ENCODE measurements at places on chromosomes 7 and 10.

- DNase-seq, result no peak
Measured at GRCh38 chr10:119454316-119454715, 88.2 kb downstream of the RGS10 start.

- no peak for DNase-seq
Measured at GRCh38 chr10:79129361-79129997, 60.7 kb downstream of the ZMIZ1 start.

DNA sequence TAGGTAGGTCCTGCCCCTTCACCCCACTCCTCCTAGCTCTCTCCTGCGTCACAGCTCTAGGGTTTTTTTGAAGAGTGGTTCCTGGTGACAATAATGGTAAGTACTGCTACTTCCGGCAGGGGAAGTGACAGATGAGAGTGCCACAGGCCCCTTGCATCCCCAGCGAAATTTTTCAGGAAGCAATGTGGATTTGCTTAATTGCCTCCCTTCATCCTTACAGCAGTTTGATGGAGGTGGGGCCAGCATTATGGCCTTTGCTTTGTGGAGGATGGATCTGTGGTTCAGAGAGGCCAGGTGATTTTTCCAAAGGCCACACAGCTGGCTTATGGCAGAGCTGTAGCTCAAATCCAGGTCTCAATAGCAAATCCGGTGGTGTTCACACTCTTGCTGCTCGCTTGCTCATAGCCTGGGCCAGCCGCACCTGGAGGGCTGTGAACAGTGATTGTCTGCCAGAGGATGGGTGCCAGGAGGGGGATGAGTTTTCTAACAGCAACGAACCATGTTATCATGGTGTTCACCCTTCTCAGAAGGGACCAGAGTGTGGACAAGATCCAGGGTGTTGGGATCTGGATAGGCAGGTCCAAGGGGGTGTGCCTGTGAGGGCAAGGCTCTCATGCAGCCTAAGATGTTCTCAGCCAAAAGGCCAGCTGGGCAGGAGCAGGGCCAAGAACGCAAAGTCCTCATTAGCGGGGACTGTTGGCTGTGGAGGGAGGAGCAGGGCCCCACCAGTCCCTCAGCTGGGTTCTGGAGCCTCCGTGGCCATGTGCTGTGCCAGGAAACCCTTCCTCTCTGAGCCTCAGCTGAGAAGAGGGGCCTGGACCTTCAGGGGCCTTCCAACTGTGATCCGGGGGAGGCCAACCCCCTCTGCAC lies 89.0 kb downstream of the EMX2 start:
- no peak for DNase-seq

GRCh38 chr10:85599081-85599480 lies 767.5 kb downstream of the GRID1 start:
- no peak for DNase-seq

GRCh38 chr7:50210706-50211115 lies 93.8 kb upstream of the IKZF1 start:
- DNase-seq, result no peak

GRCh38 chr10:31268444-31269303 lies 50.3 kb upstream of the ZEB1 start:
- no peak for DNase-seq

DNA sequence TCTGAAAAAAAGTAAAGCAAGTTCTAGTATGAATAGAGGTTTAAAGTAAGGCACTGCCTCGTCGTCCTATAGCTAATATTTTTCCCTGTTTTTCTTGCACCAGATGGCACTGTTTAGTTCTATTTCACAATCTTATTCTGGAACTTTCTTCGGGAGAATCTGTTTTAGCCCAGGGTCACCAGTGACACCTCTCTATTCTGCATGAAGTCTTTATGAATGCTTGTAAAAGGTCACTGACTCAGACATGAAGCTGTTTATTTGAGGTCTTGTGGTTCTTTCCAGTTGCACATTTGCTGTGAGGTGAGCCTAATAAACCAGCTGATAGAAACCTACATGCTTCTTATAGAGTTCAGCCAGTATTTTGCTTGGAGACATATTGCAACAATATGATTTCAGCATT lies 444.3 kb downstream of the AUTS2 start:
- no peak for DNase-seq

- peak; percentile 28 for DNase-seq
Measured at GRCh38 chr7:99997545-99998137, 17.8 kb upstream of the ZKSCAN1 start.

GRCh38 chr7:64625114-64626082 lies 40.5 kb upstream of the ZNF107 start:
- no peak for DNase-seq

GRCh38 chr10:91887272-91888076 lies 21.8 kb downstream of the FGFBP3 start:
- no peak for DNase-seq
